Fibroblast of skin of scalp (primary cell): ENCODE measurements at places on chromosomes 12 and 14.
A peak's percentile ranks its signal among the peaks of the same experiment; 100 is the strongest.

DNA sequence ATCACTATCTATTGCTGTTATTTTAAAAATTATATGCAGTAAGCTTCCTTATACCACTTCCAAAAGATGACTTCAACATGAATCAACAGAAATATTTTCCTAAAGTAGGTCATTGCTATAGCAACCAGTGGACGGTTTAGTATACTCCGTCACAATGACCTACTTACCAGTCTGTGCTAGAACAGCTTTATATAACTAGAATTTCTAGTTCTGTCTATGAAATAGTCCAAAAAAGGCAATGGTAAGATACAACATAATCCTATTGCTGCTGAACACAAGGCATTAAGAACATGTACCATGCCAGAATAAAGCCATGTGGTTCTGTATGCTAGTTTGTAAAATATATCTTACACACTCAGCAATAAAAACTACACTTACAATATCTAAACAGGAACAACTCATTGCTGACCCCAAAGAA, 40.7 kb upstream of the MTERF2 start:
- DNase-seq: peak; percentile 95

DNA sequence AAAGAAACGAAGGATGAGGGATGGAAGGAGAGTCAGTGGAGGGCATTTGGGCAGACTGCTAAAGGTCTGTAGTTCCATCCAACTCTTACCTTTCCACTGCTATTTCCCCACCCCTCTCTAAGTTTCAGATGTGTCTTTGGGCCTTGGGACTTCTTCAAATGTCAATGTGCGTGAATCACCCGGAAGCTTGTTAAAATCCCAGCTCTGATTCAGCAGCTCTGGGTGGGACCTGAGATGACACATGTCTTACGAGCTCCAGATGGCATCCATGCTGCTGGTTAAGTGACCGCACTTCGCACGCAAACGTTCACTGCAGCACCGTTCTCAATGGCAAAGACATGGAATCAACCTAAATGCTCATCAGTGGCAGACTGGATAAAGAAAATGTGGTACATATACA, 309.9 kb downstream of the VRK1 start:
- peak; percentile 30 for DNase-seq

GRCh38 chr14:55448141-55448614, 7.8 kb upstream of the TBPL2 start:
- DNase-seq: peak; percentile 94

DNA sequence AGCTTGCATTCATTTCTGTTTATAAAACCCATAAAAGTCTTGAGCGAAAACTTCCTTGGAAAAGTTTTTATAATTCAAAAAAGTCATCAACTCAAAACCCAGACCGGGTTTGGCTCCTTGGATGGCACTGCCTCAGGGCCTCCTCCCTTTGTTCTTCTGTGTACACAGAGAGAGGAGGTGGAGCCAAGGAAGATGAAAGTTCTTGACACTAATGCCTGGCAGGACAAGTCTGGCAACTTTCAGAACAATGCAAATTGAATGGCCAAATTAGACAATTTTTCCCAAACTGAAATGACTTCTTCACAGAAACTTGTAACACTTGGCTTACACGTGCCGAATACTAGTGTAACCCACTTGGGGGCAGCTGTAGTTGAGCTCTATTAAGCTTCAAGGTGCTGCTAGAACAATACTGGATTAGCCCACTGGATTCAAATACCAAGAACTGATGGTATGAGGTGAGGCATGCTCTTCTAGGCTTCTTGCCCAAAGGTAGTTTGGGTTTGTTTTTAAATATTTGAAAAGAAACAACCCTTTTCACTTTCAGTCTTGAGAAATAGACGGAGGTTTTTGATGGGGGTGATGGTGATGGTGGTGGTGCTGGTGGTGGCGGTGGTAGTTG, 86.6 kb upstream of the FRMD6 start:
- DNase-seq: no peak

GRCh38 chr12:43103866-43104265, 448.1 kb downstream of the ADAMTS20 start:
- no peak for DNase-seq

DNA sequence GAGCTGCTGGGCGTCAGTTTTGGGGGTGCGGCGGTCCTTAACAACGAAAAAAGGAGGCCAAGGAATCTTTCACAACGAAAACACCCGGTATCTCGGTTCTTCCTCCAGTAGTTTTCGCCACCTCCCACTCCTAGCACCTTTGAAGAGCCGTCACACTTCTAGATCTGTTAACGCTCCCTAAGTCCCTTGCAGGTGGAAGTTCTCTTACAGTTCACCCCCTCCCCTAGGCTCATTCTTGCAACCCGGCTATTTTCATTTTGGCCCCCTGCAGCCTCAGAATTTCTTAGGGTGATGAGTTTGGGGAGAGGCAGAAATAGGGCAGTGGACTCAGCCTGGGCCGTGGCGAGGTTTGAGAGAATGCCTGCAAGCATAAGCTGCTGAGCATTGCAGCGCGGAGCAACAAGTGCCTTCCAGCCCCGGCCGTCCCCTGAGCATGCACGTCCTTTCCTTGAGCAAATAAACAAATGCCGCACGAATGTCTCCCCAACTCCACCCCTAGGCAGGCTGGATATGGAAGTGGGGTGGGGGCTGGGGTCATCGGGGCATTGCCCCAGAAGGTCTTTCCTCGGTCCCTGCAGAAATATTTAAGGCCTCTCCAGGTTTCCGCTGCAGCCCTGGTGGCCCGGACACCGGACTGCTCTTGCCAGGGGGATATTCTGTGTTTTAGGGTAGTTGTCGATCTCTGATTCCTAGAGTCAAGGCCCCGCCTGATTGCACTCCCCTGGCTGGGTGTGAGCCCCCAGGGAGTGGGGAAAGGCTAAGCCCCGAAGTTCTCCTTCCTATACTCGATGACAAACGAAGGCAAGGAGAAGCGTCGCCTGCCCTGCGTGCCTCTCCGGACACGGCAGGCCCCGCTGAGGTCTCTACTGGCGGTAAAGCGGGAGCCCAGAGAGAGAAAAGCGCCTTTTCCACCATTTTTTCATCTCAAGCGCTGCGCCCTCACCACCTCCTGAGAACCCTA, 1.6 kb downstream of the RFX4 start:
- DNase-seq: no peak

DNA sequence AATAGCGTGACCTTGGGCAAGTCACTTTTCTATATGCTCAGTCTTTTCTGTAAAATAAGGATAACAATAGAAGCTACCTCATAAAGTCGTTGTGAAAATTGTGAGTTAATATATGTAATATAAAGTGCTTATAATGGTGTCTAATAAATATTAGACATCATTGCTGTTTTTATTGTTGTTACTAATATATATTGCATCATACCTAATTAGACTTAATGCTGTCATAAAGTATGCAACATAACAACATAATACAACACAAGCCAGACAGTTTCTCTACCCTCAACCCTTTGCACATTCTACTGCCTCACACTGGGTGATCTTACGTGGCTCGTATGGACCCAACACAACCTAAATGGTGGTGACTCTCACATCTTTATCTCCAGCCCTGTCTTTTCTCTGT, 136.9 kb downstream of the KICS2 start:
- DNase-seq: no peak

- DNase-seq: no peak
Observed at GRCh38 chr12:100967189-100967588, 172.6 kb downstream of the ANO4 start.

GRCh38 chr14:55043528-55043927, 7.9 kb upstream of the MAPK1IP1L start:
- no peak for DNase-seq

DNA sequence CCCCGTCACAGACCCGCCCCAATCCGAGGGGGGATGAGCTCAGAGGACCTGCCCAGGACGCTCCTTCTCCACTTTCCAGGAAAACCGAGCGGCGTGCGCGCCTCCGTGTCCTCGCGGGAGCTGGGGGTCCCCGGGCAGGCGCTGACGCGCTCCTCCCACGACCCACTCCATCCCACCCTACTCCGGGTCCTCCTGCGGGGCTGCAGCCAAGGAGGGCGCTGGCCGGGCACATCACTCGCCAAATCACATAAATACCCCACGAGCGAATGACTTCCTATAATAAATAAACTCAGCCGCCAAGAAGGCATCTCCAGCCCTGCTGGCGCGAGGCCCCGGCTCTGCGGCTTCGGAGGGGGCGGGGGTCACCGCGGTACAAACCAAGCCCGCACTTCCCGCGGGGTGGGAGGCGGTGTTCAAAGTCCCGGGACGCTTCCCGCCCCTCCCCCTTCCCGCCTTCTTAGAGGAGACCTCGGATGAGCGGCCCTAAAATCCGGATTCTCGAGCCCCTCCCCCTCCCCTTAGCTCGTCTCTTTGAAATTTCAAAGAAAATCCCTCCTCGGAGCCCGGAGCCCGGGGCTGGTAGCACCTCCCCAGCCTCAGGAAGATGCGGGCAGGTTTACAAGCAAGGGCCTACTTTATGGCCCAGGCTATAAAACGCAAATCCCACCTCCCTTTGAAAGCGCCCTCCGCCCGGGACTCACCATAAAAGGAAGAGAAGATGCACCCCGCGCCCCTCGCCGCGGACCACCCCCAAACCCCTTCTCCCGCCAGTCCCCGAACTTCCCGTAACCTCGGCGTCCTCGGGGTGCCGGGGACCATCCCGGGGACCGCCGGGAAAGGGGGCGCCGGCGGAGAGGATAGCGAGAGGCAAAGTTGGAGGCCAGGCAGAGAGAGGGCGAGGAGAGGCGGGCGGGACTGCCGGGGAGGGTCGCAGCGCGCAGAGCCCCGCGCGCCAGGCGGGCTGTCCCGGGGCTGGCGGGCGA, 712 bp upstream of the FZD10 start:
- DNase-seq: peak; percentile 21

DNA sequence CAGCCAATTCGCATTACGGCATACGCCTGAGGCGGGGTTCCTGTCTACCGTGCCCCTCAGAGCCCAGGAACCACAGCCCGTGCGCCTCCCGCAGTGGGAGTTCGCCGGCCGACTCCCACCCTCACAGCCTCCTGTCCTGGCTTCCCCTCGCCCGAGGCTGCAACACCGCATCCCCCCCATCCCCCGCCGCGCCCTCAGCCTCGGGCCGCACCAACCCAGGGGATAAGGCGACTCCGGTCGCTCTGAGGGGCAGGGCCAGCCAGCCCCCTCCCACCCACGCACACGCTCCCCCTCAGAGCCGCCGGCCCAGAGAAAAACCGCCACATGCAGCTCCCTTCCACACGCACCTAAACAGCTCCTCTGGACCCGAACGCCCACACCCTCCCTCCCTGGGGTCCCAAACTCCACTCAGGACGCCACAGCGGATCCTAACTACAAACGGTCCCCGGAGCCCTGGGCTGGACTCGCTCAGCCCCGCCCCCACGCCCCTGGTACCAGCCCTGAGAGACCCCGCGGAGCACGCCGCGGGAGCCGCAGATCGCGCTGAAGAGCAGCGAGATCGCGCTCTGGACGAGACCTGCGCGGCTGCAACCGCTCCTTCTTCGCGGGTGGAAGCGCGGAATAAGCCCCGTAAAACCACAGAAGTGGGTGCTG, at the start of gene C14orf39:
C14orf39 (minus strand) TSS at position 466 of the 654 bp plus-strand sequence. CDS start 985 bp downstream, outside the sequence.
- DNase-seq: peak; percentile 20

DNA sequence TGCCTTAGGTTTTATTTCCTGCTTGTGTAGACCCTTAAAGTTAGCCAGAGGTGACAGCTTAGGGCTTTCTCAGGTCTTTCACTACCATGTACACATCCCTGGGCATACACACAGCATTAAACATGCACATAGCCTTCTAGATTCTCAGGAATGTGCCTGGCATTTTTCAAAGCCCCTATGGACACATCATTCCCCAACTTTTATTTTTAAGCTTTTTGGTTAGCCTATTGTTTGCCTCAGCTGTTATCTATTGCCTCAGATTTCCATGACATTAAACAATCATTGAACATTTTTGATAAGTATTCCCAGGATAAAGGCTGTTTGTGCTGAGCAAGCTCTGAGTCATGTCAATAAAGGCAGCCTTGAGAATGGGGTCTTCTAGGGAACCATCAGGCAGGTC, 15.1 kb upstream of the PPM1A start:
- DNase-seq: no peak

GRCh38 chr14:26917086-26917485, 319.3 kb upstream of the NOVA1 start:
- DNase-seq: peak; percentile 57

- no peak for DNase-seq
Observed at GRCh38 chr14:41313196-41313595, 293.5 kb upstream of the LRFN5 start.

DNA sequence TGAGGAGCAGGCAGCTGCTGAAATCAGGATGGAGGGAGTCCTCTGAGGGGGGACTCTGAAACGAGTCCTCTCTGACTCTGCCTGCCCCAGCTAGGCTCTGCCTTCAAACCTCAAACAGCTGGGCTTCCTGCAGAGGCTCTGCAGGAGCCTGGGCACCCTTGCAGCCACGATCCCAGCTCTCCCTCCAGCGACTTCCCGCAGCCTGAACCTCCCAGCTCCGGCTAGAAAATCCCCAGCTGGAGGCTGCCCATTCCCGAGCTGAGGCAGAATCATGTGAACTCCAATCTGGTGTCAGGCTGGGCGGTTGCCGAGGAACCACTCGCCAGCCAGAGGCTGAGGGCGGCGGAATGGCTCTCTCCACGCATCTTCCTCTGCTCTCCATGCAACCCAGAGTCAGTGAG, at the start of gene GPR68:
GPR68 (minus strand) TSS at position 204 of the 401 bp plus-strand sequence. CDS start 9,654 bp downstream, outside the sequence.
- DNase-seq: peak; percentile 71

DNA sequence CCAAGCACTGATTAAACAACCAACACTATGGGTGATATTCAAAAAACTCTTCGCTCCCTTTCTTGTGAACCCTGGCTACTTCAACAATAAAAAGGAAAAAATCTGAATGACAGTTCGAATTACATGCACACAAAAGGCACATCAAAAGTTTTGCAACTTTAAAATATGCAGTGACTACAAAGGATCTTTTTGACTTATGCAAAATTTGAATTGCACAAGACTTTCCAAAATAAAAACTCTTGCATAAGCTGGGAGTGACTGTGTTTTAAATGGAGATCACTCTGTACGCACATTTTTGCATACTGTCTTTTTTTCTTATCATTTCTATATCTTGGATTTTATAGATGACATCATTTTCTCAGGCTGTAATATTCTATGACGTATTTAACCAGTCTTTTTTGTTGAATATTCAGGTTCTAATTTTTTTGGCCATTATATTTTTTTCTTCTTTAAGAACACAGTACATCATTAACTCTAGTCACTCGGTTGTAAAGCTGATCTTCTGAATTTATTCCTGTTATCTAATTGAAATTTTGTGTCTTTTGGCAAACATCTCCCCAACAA, 667.6 kb upstream of the TBX3 start:
- peak; percentile 34 for DNase-seq

- DNase-seq: no peak
Observed at GRCh38 chr14:29390081-29390832, 537.4 kb downstream of the PRKD1 start.

GRCh38 chr14:76926521-76927251, 100.5 kb downstream of the LRRC74A start:
- DNase-seq: peak; percentile 87

DNA sequence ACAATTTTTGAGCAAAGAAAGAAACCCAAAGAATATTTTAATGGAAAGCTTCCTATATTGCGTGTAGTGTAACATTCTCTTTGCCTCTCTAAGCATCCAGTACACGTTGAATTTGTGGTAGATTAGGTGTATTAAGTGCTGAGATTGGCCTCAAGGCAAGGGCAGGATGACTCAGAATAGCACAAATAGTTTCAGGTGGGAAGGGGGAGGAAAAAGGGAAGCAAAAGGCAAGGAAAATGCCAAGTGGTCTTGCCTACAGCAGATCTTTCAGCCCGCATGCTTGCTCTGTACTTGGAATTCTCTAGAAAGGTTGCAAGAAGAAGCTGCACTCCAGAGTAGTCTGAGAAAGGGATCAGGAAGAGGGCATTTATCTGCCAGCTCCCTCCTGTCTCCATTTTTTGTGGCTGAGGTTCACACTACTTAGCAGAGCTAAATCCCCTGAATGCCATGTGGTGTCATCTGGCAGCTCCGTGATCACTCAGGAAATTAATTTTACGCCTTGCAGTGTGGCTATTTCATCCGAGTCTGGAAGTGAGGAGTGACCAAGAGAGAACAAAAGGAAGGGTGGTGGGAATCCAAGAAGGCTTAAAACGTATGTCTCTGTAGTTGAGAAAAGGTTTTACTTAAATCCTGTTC, 28.5 kb downstream of the CDKN1B start:
- DNase-seq: no peak
